AG10803 (cell line): ENCODE measurements at places on chromosomes 12 and 14.

GRCh38 chr12:56029666-56030293 lies 8.9 kb downstream of the IKZF4 start:
- peak; percentile 68 for DNase-seq

GRCh38 chr14:103767336-103767894 lies 51.8 kb downstream of the ZFYVE21 start:
- no peak for DNase-seq

DNA sequence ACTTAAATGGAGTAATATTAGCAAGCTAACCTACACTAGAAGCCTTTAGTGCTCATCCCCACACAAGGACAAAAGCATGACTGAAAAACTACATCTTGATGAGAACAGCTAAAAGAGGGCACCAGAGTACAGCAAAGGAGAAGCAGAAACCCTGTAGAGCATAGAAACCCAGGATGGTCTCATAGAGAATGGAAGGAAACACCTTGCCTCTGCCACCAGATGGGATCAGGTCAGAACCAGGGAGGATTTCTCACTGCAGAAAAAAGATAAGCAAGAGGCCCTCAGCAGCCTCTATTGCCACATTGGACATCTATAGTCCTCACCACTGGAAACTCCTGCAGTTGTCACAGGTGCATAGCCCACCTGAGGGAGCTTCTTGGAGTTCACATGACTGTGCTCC lies 13.6 kb upstream of the ZNF705A start:
- no peak for DNase-seq

DNA sequence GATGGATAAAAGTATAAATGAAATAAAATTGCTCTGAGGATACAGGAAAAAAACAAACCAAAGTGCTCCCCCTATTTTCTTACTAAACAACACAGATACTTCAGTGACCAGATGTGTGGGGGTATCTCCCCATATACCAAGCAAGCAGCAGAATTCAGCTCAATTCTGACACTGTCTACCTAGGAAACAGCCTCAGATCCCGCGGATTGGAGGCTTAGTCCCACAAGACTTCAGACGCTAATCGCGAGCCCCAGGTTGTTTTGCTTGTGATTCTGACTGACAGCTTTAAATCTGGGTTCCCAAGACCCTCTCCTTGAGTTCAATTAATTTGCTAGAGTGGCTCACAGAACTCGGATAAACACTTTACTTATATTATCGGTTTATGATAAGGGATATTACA lies 17.3 kb downstream of the NFKBIA start:
- no peak for DNase-seq

DNA sequence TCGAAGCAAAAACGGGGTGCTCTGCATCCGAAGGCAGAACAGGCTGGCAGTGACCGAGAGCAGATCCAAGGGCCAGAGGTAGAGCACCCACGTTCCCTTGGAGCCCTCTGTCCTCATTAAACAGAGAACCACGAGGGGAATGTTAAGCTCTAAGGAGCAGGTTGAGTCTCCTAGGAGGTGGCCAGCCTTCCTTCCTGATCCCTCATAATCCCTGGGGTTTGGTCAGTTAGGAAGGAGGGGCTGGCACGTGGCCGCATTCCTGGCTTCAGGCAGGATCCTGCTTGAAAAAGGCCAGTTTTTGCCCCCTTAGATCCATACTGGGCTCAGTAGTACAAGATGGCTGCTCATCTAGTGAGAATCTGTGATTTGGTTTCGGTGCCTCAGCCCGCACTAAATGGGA lies 57.2 kb downstream of the SLC24A4 start:
- no peak for DNase-seq

DNA sequence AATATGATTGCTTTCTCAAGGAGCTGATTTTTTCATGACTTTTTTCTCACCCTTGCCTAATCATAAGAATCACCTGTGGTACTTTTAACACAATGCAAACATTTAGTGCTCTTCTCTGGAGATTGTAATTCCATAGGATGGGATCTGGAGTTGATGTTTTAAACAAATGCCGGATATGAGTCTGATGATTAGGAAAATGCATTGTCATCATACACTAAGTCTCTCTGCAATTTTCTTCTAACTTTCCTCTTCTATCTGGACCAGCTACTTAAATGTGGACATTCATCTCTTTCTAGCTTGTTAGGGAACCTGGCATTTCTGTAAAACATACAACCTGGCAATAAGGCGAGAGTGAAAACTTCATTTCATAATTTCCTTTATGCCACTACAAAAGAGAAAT lies 23.5 kb downstream of the PMCH start:
- DNase-seq: no peak

DNA sequence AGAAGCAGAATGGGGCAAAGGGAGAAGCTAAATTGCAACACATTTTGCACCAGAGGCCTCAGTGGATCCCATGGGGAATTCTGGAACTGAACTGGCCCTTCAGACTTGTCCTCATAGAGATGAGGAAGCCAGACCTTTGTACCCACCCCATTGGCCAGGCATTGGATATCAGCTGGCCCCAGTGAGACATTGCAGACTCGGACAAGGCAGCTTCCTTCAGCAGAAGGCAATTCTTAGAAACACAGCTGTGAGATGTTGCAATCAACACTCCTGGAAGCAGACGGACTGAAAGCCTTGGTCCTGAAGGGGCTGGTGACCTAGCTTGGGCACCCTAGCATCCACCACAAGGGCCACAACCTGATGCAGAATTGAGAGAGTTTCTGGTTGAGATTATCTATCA lies 218.1 kb downstream of the MSRB3 start:
- peak; percentile 44 for DNase-seq

- peak; percentile 85 for DNase-seq
These were observed 15.4 kb downstream of the SELPLG start for GRCh38 chr12:108618079-108618952.

DNA sequence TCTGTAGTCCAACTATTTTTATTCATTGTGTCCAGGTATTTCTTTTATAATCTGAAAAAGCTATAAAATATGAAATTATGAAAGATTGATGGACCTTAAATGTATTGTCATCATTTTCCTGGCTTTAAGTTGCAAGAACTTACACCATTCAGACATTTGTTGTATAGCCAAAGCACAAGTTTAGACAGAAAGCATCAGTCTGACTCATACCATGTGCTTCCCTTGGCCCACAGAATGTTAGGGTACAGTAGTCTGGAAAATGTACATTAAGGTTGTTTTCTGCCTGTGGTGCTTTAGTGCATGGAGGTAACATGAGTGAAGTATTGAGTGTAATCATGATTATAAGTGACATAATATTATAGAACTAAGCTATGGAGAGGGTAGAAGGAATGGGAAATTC lies 1002.5 kb downstream of the BCL11B start:
- DNase-seq: no peak

- DNase-seq: no peak
These were observed 798 bp downstream of the CELA1 start for GRCh38 chr12:51345681-51346080.

GRCh38 chr14:73238424-73238852 lies 1.1 kb downstream of the PAPLN start:
- peak; percentile 70 for DNase-seq

- no peak for DNase-seq
These were observed 25.4 kb upstream of the BCL7A start for GRCh38 chr12:121996050-121996944.

- DNase-seq: no peak
These were observed 140.6 kb downstream of the EPS8 start for GRCh38 chr12:15648558-15648957.

GRCh38 chr14:58817846-58818245 lies 180.1 kb downstream of the DACT1 start:
- peak; percentile 79 for DNase-seq

DNA sequence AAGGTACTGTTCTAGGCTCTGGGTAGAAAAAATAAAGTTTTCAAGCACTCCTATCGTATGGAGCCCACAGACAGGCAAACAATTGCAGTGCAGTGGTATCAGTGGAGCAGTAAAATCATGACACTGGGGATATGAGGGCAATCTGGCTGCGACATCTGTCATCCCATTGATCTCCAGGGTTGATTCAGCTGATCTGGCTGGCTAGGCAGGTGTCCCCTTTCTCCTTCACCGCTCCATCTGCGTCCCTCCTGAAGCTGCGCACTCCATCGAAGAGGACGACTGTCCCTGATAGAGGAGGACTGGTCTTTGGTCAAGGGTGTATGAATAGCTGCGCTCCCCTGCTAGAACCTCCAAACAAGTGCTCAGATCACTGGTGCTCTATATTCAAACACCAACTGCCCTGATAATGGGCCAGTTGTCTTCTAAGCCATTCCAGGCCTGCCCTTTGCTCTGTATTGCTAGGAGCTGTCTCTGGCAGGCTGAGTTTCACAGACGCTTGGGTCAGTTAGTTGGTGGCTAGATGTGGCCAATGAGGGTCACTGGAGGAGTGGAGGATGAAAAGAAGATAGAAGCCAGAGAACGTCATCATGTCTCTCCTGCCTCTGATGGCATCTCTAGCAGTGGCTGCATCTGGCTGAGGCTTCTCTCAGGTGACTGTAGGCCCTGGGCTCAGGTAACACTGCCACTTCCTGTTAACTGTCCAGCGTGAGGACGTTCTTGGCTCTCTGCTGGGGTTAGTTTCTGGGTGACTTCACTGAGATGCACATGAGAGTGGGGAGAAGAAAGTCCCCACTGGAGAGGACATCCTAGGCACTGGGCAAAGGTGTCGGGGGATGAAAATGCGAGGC lies 205.0 kb upstream of the FOXN3 start:
- DNase-seq: no peak

DNA sequence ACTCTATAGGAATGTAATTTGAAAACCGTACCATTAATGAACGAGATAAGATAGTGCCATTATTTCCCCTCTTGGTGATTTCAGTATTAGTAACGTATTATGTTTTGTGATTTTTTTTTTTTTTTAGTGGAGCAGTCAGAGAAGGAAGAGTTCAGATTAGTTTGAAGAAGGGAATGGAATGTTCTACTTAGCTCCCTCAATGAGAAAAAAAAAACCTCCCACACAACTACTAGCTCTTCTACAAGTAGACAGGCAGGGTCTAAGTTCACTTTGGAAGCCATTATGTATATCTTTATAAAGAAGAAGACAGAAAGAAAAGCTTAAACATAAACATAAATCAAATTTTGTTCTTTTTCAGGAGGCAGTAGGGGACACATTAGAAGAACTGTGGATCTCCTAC lies 27.3 kb downstream of the PNMA1 start:
- DNase-seq: no peak

- no peak for DNase-seq
These were observed 9.8 kb downstream of the CHPT1 start for GRCh38 chr12:101707131-101707782.

GRCh38 chr12:108907839-108908351 lies 28.0 kb downstream of the DAO start:
- peak; percentile 28 for DNase-seq

DNA sequence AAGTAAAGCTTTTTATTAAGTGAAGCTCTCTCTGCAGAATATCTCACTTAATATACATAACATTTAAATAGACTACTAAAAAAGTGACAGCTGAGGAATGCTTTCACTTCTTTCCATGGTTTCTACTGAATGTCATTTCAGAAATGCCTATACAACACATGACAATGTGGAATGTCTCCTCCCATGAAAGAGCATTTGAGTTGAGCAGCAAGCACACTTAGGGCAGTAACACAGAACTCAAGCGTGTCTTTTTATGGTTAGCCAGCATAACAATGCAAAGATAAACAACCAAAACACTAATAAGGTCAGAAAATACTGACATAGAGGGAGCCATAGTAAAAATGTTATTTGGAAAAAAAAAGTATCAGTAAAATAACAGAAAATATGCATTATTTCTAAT lies 9.4 kb downstream of the PPP1R12A start:
- DNase-seq: no peak

GRCh38 chr14:64680013-64680713 lies 24.1 kb upstream of the PLEKHG3 start:
- peak; percentile 38 for DNase-seq

DNA sequence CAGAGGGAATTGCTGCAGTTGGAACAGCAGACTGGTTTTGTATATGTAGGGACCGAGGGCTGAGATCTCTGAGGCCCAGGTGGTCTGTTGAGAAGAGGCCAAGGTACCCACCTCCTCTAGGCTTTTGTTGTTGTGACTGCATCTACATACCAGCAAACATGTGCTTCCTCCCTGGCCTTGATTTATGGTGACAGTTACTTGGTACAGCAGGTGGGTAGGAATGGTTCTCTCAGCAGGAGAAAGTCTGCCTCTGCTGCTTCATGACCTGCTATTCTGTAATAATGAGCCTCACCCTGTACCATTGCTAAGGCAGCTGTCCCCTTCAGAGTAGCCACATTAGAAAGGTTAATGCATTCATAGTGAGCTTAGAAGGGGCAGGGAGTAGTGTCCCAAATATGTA lies 196.7 kb upstream of the PELI2 start:
- DNase-seq: no peak

GRCh38 chr14:37642125-37642524 lies 46.7 kb downstream of the TTC6 start:
- no peak for DNase-seq

- DNase-seq: no peak
These were observed 2.9 kb upstream of the TDRD9 start for GRCh38 chr14:103925316-103925715.

DNA sequence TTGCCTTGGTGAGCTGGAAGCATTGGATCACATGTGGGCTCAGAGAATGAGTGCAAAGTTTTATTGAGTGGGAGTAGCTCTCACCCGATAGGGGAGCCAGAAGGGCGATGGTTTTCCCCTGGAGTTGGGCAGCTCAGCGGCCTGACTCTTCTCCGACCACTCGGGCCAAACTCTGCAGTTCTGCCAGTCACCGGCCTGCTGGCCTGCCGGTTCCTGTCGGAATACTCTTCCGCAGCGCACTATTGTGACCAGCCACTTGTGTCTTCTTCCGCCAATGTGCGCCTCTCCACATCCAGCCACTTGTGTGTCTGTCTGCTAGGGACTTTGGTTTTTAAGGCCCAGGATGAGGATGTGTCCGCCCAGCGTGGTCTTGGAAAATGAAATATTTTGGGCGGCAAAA lies 43.5 kb upstream of the PRKD1 start:
- no peak for DNase-seq

DNA sequence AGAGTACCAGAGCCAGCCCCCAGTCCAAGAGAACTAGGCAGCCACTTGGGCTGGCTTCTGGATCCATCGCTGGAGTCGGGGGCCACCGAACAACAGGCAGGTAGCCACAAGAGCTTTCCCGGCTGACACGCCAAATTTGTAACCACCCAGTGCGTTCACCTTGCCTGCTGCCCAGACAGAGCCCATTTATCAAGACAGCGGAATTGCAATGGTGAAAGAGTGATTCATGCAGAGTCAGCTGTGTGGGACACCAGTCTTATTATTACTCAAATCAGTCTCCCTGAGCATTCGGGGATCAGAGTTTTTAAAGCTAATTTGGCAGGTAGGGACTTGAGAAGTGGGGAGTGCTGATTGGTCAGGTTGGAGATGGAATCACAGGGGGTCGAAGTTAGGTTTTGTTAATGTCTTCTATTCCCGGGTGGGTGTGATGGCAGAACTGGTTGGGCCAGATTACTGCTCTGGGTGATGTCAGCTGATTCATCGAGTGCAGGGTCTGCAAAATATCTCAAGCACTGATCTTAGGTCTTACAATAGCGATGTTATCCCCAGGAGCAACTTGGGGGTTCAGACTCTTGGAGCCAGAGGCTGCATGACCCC lies 64.3 kb downstream of the PDE6H start:
- no peak for DNase-seq

DNA sequence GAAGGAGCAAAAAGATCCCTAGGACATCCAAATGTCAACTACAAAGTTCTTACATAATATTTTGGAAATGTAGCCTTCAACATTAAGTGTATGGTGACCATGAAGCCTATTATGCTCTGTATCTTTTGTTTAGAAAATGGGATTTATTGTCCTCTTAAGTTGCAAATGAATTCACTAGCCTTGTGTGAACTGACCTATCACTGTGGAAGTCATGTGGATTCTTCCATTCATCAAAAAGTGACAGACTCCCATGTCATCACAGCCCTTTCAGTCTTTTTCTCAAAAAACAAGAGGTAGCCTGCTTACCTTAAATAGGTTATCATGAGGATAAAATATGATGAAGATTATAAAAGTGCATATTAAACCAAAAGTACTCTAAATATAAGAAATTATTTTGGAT lies 179.9 kb downstream of the GRIP1 start:
- no peak for DNase-seq
